ENCODE measurements at places on chromosomes 5 and 9.

DNA sequence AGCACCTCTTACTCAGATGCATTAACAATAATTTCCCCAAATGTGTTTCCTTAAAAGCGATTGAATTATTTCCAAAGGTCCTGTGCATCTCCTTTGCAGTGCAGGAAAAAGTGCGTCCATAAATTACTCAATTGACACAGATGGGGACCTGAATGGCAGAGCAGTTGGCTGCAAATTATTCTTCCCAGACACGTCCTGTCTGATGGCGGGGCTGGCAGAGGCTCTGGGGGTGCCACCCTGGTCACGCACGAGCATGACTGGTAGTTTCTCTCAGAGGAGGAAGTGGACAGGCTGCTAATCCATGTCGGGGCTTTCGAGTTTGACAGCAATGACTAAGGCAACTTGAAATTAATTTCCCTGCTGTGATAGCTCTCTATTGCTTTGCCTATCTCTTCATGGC lies 264.8 kb upstream of the BRINP1 start:
- no peak overlapping the region for H3K27ac ChIP-seq
- no peak overlapping the region for H3K4me3 ChIP-seq
- no peaks in the 10 kb centered on the region for H3K4me1 ChIP-seq
- no peaks in the 10 kb centered on the region for H3K36me3 ChIP-seq
- H3K27me3 ChIP-seq, result no peaks in the 10 kb centered on the region
- no peak for DNase-seq

DNA sequence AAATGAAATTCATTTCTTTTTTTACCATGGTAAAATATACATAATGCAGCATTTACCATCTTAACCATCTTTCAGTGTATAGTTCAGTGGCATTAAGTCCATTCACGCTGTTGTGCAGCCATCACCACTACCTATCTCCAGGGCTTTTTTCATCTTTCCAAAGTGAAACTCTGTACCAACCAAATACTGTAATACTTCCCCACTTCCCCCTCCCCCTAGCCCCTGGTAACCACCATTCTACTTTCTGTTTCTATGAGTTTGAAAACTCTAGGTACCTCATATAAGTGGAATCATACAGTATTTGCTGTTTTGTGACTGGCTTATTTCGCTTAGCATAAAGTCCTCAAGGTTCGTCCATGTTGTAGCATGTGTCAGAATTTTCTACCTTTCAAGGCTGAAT lies 23.4 kb downstream of the SPAAR start:
- no peaks in the 10 kb centered on the region for H3K36me3 ChIP-seq
- no peaks in the 10 kb centered on the region for H3K4me1 ChIP-seq
- no peak for DNase-seq
- no peaks in the 10 kb centered on the region for H3K27me3 ChIP-seq
- H3K4me3 ChIP-seq, result no peak overlapping the region

- H3K27me3 ChIP-seq, result no peaks in the 10 kb centered on the region
- H3K4me1 ChIP-seq, result peaks cover 23% of the 10 kb centered on the region
- no peak overlapping the region for H3K4me3 ChIP-seq
- no peak overlapping the region for H3K27ac ChIP-seq
- no peak for DNase-seq
Observed at GRCh38 chr5:56095579-56096102, 100.9 kb upstream of the IL6ST start.

- H3K27me3 ChIP-seq, result no peaks in the 10 kb centered on the region
Observed at GRCh38 chr9:123225995-123226394, 42.4 kb downstream of the STRBP start.

- DNase-seq, result no peak
- no peak overlapping the region for H3K27ac ChIP-seq
- H3K27me3 ChIP-seq, result no peaks in the 10 kb centered on the region
- H3K36me3 ChIP-seq, result peaks cover 3% of the 10 kb centered on the region
- H3K4me1 ChIP-seq, result peaks cover 10% of the 10 kb centered on the region
- H3K4me3 ChIP-seq, result no peak overlapping the region
Observed at GRCh38 chr9:120676767-120677402, 37.4 kb downstream of the MEGF9 start.

GRCh38 chr5:59798862-59799667 lies 94.5 kb downstream of the PDE4D start:
- no peaks in the 10 kb centered on the region for H3K4me1 ChIP-seq
- H3K27ac ChIP-seq, result no peak overlapping the region
- no peak for DNase-seq
- no peak overlapping the region for H3K4me3 ChIP-seq
- H3K36me3 ChIP-seq, result no peaks in the 10 kb centered on the region
- peaks cover 5% of the 10 kb centered on the region for H3K27me3 ChIP-seq

- no peak overlapping the region for H3K27ac ChIP-seq
- no peak for DNase-seq
- H3K4me1 ChIP-seq, result no peaks in the 10 kb centered on the region
- no peaks in the 10 kb centered on the region for H3K36me3 ChIP-seq
Observed at GRCh38 chr5:57598097-57598496, 115.5 kb upstream of the ACTBL2 start.

DNA sequence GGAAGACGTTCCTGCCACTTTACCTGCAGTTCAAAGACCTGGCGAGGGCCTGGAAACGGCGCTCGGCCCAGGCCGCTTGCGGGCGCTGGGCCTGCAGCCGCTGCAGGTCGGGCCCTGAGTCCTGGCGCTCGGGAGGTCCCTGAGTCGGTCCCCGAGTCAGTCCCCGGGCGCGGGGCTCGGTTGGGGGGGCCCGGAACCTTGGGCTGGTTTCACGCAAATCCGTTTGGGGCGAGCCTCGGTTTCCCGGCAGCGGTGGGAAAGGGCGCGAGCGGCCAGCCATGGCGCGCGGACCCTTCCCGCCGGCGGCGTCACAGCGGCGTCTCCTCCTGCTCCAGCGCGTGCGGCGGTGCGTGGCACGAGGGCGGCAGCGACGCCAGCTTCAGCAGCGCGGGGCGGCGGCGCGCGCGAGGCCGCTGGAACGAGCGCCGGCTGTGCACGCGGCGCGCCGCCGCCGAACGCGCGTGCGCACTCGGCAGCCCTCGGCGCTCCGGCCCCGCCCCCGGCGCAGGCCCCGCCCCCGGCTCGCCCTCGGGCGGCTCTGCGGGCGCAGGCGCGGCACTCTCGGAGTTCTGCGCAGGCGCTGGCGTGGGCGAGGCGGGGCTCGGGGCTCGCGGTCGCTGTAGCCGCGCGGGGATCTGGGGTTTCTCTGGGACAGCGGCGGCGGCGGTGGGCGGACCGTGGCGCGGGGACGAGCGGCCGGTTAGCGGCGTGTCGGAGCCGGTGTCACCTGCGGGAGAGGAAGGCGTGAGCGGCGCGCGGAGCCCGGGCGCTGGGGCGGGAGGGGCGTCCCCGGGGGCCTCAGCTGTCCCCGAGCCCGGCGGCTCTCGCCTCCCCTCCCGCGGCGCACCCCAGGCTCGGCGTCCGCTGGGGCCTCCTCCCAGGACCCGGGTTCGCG lies 29.9 kb downstream of the EXOC3 start:
- H3K27me3 ChIP-seq, result peaks cover 38% of the 10 kb centered on the region
- DNase-seq, result peak; percentile 82
- H3K27ac ChIP-seq, result peak overlapping the region; percentile 42
- peak overlapping the region; percentile 82 for H3K4me3 ChIP-seq
- H3K36me3 ChIP-seq, result peaks cover 10% of the 10 kb centered on the region

DNA sequence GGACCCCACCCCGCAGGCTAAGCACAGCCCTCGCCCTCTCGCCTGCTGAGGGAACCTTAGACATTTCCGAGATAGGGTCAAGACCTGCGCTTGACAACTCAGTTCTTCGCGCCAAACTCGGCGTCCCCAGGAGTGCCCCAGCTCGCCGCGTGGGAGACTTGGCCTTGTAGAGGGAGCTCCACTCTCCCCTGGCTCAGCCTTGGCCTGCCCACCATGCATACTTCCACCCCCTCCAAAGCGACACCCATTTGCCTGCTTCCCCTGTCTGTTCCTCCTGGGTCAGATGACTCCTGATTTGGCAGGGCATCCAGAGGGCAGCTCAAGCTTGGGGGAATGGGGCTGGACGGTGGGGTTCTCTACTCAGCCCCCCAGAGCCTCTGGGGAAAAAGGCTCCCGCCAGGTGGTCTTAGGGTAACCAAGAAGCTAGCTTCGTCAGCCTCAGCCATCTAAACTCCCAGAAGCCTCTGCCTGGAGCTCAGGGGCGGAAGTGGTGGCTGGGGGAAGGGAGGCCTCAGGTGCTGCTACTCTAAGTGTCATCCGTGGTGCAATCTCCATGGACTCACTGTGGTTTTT lies 560 bp downstream of the DOCK2 start:
- H3K27me3 ChIP-seq, result no peaks in the 10 kb centered on the region
- peak overlapping the region; percentile 98 for H3K4me3 ChIP-seq
- peak; percentile 33 for DNase-seq
- peaks cover 12% of the 10 kb centered on the region for H3K36me3 ChIP-seq
- peaks cover 58% of the 10 kb centered on the region for H3K4me1 ChIP-seq

DNA sequence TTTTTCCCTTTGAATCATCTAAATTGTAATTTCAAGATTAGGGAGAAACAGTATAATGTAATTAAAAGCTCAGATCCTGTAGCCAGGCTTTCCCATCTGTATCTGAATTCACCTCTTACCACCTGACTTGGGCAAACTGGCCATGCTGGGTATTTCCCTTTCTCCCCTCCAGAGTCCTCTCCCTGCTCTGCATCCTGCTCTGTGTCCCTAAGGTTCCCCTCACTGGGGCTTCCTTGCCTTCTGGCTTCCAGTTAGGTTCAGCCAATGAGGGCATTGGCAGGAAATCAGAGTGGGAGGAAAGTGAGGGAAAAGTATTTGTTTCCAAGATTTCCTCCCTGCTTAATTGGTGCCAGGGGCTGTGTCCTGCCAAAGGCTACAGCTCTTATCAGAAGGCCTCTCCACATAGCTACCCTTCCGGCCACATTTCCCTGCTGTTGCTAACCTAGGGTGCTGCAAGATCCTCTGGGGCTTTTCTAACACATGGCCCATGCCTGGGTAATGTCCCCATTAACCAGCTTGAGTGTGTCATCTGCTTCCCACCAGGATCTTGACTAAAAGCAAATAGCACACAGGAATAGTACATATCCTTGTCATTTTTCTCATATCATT lies 51.0 kb upstream of the MPDZ start:
- H3K4me1 ChIP-seq, result no peaks in the 10 kb centered on the region
- DNase-seq, result no peak
- no peak overlapping the region for H3K4me3 ChIP-seq
- H3K27me3 ChIP-seq, result no peaks in the 10 kb centered on the region
- no peak overlapping the region for H3K27ac ChIP-seq
- no peaks in the 10 kb centered on the region for H3K36me3 ChIP-seq

DNA sequence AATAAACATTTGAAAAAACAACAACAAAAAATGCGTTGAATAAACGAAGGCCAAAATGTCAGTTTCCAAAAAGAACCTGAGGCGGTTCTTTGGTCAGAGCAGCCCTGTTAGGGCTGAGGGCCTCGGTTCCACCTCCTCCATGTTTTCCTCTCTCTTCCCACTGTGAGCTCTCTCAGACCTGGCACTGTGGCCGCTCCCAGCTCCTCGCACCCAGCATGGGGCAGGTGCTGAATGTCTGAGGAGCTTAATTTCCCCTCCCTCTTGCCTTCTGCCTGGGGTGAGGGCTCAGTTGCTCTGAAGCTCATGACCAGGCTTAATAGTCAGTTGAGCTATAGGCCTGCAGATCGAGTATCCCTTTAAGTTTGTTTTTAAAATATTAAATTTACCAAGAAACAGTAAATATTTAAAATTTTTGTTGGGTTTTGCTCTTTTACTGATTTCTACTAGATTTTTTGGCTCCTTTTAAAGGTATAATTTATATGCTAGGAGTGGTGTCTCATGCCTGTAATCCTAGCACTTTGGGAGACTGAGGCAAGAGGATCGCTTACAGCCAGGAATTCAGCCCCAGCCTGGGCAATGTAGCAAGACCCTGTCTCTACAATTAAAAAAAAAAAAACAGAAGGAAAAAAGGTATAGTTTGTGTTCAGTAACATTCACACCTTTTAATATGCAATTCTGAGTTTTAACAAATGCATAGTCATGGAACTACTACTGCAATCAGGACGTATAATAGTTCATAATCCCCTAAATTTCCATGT lies 28.1 kb downstream of the DAPK1 start:
- no peaks in the 10 kb centered on the region for H3K27me3 ChIP-seq
- DNase-seq, result no peak
- H3K36me3 ChIP-seq, result no peaks in the 10 kb centered on the region
- no peaks in the 10 kb centered on the region for H3K4me1 ChIP-seq
- H3K27ac ChIP-seq, result no peak overlapping the region

DNA sequence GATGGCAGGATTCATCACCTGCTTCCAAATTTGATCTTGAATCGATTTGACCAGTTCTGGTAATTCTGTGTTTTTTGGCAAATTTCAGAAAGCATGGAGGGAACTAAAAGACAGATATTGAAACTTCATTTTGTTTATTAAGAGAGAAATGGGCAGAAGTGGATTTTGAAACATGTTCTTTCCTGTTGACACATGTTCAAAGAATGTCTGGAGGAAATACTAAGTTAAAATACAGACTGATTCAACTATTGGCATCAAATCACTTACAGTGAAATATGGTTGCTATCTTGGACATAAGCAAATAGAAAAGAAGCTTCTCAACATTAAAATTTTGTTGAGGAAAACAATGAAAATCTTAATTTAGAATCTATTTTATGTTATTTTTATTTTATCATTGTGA lies 19.3 kb upstream of the GZMK start:
- H3K36me3 ChIP-seq, result no peaks in the 10 kb centered on the region
- no peak for DNase-seq
- no peak overlapping the region for H3K27ac ChIP-seq
- no peak overlapping the region for H3K4me3 ChIP-seq
- H3K4me1 ChIP-seq, result peaks cover 60% of the 10 kb centered on the region

DNA sequence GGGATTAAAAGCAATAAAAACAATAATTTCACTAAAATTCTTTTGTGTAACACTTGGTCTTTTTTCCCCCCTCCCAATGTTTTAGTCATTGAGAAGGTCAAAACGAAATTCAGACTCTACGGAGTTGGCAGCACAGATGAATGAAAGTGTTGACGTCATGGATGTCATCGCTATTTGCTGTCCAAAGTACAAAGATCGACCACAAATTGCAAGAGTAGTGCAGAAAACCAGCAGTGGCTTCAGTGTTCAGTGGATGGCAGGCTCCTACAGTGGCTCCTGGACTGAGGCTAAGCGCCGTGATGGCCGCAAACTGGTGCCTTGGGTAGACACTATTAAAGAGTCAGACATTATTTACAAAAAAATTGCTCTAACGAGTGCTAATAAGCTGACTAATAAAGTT lies 184.7 kb downstream of the CPLANE1 start:
- H3K27ac ChIP-seq, result no peak overlapping the region
- H3K27me3 ChIP-seq, result no peaks in the 10 kb centered on the region
- no peak for DNase-seq
- peaks cover 42% of the 10 kb centered on the region for H3K36me3 ChIP-seq
- no peaks in the 10 kb centered on the region for H3K4me1 ChIP-seq
- no peak overlapping the region for H3K4me3 ChIP-seq

DNA sequence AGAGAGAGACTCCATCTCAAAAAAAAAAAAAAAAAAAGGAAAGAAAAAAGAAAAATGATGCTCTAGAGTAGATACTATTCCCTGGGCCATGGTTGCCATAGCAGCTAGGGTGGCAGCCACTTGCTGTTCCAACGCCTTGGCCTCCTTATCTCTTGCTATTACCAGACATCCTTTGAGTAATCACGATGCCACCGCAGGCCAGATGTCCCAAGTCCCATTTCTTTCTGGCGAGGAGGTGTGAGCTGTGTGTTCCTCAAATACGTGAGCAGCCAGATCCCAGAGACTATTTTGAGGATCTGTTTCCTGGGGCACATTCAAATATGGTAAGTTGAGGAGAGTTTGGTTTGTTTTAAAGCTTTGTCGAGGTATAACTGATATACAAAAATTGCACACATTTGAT lies 23.4 kb upstream of the GFPT2 start:
- H3K4me1 ChIP-seq, result no peaks in the 10 kb centered on the region
- H3K4me3 ChIP-seq, result no peak overlapping the region
- H3K27me3 ChIP-seq, result peaks cover 16% of the 10 kb centered on the region
- H3K36me3 ChIP-seq, result no peaks in the 10 kb centered on the region
- no peak overlapping the region for H3K27ac ChIP-seq

Measured in central memory CD8-positive, alpha-beta T cell (primary cell).